Vein endothelial cell (primary cell): ENCODE measurements at places on chromosomes 6 and 20. TPM values are rescaled to one million over a fixed set of nuclear protein-coding genes. Genes with fewer than 3 reads are reported as not detected.

The ALDH5A1 gene
- total RNA-seq = 0.48 and 0.98 TPM in 2 replicates

The PNPLA1 gene
- not detected in 2 replicates for total RNA-seq

The ZDHHC14 gene
- 20.0 and 25.2 TPM in 2 replicates for total RNA-seq

The F13A1 gene
- not detected in 2 replicates for total RNA-seq

The TREM2 gene
- total RNA-seq = not detected in 2 replicates

The TMEM74B gene
- total RNA-seq = 1.1 and 3.3 TPM in 2 replicates

The MYMX gene
- total RNA-seq = 0.96 and 0.98 TPM in 2 replicates

The USP49 gene
- total RNA-seq = 3.2 and 3.9 TPM in 2 replicates

The PRR18 gene
- not detected in 2 replicates for total RNA-seq

The KHDRBS2 gene
- total RNA-seq = not detected in 2 replicates

The MUC22 gene
- not detected in 2 replicates for total RNA-seq

The TFAP2A gene
- total RNA-seq = 0.10 TPM in 1 of 2 replicates, not detected in the other

The WFDC10B gene
- not detected in 2 replicates for total RNA-seq

The HDGFL1 gene
- total RNA-seq = 0.10 TPM in 1 of 2 replicates, not detected in the other

The SLC18B1 gene
- total RNA-seq = 7.8 and 11.8 TPM in 2 replicates

The C4B gene
- 0.33 and 0.76 TPM in 2 replicates for total RNA-seq

The MRPS10 gene
- total RNA-seq = 37.2 and 48.9 TPM in 2 replicates

The HLA-DOB gene
- under 0.01 and 0.19 TPM in 2 replicates for total RNA-seq

The SYCP2L gene
- total RNA-seq = not detected in 2 replicates

The SLC4A11 gene
- 4.9 TPM in 2 replicates for total RNA-seq

The CPXM1 gene
- total RNA-seq = 0.19 and 0.33 TPM in 2 replicates

The TCP11 gene
- 0.33 TPM in 1 of 2 replicates, not detected in the other for total RNA-seq

The ULBP3 gene
- 20.1 and 24.8 TPM in 2 replicates for total RNA-seq

The OPRL1 gene
- total RNA-seq = 1.3 and 2.9 TPM in 2 replicates

The RHAG gene
- not detected in 2 replicates for total RNA-seq

The GUCA1A gene
- not detected in 2 replicates for total RNA-seq

The EDN3 gene
- total RNA-seq = not detected in 2 replicates

The ZNF391 gene
- under 0.01 and 1.6 TPM in 2 replicates for total RNA-seq

The MEI4 gene
- total RNA-seq = under 0.01 TPM in 2 replicates
